ENCODE measurements at places on chromosomes 3 and 15.

DNA sequence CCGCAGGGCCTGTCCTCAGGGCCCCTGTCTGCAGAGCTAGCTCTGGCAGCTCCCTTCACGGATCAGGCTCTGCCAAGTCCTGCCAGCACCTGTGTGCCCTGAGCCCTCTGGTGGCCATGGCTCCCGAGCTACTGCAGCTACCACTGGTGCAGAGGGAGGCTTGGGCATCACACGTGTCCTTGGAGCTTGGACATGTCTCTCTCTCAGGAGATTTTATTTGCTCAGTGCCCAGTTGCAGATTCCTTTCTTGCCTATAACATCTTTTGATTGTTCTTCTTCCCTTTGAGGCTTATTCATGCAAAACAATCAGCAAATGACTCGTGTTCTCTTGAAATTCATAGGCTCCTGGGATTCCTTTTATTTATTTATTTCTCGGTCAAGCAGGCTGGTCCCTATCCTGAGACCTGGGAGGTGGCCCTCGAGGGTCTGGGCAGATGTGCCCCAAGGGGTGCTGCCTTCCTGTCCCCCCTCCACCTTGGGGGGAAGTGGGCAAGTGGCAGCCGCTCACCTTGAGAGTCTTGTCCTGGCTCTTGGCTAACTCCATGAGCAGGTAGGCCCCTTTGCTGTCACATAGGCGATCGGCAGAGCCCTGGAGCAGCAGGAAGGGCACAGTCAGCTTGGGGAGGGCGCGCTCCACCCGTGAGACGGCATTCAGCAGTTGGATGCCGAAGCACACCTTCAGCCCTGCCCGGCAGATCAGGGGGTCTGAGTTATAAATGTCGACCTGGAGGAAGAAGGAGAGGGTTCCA is 21.9 kb downstream of the ABTB1 start:
- peak; percentile 77 for DNase-seq

DNA sequence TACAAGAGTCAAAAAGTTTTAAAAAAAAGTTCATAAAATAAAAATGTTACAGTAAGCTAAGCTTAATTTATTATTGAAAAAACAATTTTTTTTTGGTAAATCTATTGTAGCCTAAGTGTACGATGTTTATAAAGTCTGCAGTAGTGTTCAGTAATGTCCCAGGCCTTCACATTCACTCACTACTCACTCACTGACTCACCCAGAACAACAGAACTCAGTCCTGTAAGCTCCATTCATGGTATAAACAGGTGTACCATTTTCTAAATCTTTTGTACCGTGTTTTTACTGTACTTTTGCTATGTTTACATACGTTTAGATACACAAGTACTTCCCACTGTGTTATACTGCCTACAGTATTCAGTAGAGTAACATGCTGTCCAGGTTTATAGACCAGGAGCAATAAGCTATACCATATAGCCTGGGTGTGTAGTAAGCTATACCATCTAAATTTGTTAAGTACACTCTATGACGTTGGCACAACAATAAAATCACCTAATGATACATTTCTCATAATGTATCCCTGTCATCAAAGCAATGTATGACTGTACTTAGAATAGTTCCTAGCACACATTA is 41.2 kb upstream of the ZDHHC23 start:
- no peak for DNase-seq

DNA sequence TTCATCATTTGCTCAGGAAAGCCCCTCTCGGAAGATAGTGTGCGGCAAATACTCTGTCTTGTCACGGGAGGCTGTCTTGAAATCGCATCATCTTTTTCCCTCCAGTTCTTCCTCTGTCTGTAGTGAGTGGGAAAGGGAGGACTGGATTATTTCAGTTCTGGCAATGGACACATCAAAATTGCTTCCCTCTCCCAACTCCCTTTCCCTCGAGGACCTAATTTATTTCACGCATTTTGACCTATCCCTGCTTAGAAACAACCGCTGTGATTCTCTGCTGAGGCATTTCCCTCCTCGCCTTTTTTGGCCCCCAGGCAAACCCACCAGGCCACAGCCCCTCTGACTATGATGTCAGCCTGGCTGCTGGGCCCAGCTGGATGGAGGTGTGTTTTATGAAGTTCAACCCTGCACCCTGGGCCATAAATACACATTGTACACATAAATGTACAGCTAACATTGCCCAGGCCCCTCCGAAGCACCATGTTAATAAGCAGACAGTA is 138.7 kb upstream of the LRTM1 start:
- DNase-seq, result no peak

GRCh38 chr15:69391046-69391757 is 22.9 kb upstream of the KIF23 start:
- no peak for DNase-seq

DNA sequence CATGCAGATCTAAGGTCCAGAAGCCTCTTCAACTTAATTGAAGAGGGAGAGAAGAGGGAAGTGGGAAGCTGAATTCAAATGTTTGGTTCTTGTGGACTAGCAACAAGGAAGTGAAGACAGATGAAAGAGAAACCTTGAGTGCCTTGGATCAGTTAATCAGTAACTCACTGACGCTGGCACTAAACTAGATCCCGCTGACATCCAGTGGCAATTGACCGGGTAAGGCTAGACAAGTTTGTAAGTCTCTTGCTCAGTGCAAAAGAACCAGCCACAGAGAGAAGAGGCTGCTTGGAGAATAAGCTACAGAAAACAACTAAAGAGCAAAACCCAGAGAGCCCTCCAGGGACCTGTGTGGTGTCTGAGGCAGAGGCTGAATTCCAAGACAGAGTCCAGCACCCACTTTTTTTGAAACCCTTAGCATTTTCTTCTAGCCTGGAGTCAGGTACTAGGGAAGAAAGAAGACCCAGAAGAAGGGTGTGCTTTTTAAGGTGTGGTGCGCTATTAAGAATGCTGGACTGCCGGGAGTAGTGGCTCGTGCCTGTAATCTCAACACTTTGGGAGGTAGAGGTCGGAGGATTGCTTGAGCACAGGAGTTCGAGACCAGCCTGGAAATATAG is 6.9 kb downstream of the PLCH1 start:
- DNase-seq, result no peak

DNA sequence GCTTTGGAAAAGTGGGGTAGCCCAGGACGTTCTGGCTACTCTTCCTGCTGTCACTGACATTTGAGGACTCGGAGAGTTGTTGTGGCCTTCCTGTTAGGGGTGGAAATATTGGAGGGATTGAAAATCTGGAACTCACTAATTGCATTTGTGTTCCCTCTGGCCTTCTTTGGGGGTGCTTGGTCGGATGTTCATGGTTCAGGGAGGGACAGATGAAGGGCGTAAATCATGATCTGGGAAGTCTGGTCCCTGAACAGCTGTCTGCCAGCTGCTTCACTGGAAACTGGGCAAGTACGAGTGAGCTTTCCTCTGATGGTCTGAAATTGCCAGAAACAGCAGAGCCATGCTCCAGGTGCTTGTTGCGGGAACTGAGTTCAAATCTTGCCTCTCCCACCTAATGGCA is 327.8 kb upstream of the C2CD4B start:
- DNase-seq, result no peak

- DNase-seq, result no peak
Observed at GRCh38 chr15:69415381-69415780, 1.2 kb downstream of the KIF23 start.
